ENCODE measurements at places on chromosomes 13 and 19. TPM values are rescaled to one million over a fixed set of nuclear protein-coding genes. Genes with fewer than 3 reads are reported as not detected.
A peak's percentile ranks its signal among the peaks of the same experiment; 100 is the strongest.

GRCh38 chr13:74336546-74336945, 202.3 kb upstream of the KLF12 start:
- no peak for DNase-seq
- H3K4me1 ChIP-seq, result no peaks in the 10 kb centered on the region
- no peak overlapping the region for H3K27ac ChIP-seq
- H3K36me3 ChIP-seq, result no peaks in the 10 kb centered on the region

DNA sequence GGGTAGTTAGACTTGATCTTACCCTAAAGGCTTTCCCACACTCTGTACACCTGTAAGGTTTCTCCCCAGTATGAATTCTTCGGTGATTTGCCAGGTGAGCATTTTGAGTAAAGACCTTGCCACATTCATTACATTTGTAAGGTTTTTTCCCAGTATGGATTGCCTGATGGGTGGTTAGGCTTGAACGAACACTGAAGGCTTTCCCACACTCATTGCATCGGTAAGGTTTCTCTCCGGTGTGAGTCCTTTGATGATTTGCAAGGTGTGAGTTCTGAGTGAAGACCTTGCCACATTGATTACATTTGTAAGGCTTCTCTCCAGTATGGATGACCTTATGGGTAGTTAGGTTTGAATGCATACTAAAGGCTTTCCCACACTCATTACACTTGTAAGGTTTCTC, 23.7 kb downstream of the ERVV-2 start:
- peaks cover 2% of the 10 kb centered on the region for H3K36me3 ChIP-seq
- no peak overlapping the region for H3K27ac ChIP-seq
- no peak overlapping the region for H3K4me3 ChIP-seq
- H3K4me1 ChIP-seq, result no peaks in the 10 kb centered on the region
- no peak for DNase-seq
- no peaks in the 10 kb centered on the region for H3K27me3 ChIP-seq

- no peak overlapping the region for H3K27ac ChIP-seq
- no peak overlapping the region for H3K4me3 ChIP-seq
- peaks cover 3% of the 10 kb centered on the region for H3K27me3 ChIP-seq
- H3K36me3 ChIP-seq, result no peaks in the 10 kb centered on the region
- no peak for DNase-seq
- no peaks in the 10 kb centered on the region for H3K4me1 ChIP-seq
Measured at GRCh38 chr13:99404005-99404755, 97.0 kb upstream of the GPR183 start.

DNA sequence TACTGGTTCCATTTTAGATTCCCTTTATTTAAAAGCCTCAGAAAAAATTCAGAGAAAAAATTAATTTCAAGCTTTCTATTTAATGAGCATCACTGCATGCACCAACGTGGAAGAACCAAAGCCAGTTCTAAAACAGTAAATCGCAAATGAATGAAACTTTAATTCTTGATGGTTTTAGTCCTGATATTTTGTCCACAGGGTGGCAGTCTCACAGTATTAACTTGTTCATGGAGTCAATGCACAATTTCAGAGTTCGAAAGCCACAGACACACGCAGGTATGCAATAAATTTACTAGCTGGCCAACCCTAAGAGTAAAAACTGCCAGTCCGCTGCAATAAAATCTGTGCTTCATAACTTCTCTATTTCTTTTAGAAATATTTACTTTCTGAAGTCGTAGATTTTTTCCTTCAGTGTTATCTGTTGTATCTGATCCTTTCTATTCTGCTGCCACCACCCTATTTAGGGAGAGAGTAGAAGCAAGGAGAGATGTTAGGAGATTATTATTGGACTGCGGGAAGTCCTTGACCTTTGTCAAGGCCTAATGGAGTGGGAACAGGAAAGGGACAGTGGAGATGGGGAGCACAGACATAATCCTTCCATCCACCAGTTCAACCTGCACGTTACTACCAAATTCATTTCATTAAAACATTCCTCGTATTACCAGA, 7.0 kb upstream of the WBP4 start:
- peaks cover 5% of the 10 kb centered on the region for H3K4me1 ChIP-seq
- no peaks in the 10 kb centered on the region for H3K36me3 ChIP-seq
- H3K27ac ChIP-seq, result peak overlapping the region; percentile 41
- H3K27me3 ChIP-seq, result no peaks in the 10 kb centered on the region
- DNase-seq, result peak; percentile 71

GRCh38 chr13:26488236-26489003, 69.1 kb upstream of the WASF3 start:
- H3K4me3 ChIP-seq, result no peak overlapping the region
- H3K4me1 ChIP-seq, result no peaks in the 10 kb centered on the region
- H3K36me3 ChIP-seq, result no peaks in the 10 kb centered on the region
- H3K27me3 ChIP-seq, result no peaks in the 10 kb centered on the region
- H3K27ac ChIP-seq, result no peak overlapping the region
- no peak for DNase-seq

- no peaks in the 10 kb centered on the region for H3K4me1 ChIP-seq
- H3K36me3 ChIP-seq, result no peaks in the 10 kb centered on the region
- no peak overlapping the region for H3K4me3 ChIP-seq
- no peaks in the 10 kb centered on the region for H3K27me3 ChIP-seq
Measured at GRCh38 chr13:33797622-33798021, 20.3 kb upstream of the RFC3 start.

DNA sequence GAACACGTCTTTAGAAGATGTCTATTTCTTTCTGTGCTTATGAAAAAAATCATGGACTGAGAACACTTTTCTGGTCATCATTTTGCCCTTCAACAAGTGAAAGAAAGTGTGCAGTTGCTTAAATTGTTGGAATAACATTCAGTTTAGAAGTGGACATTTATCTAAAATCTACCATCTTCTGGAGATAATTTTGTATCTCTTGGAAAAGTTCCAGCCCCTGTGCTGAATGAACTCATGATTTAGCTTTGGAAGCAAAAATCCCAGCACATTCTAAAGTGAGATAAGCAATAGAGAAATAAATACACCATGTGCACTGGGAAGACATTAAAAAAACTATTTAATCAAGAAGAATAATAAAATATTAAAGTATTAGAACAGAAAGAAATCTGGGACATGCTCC, 1420.8 kb upstream of the SLC10A2 start:
- H3K27ac ChIP-seq, result no peak overlapping the region
- H3K4me1 ChIP-seq, result no peaks in the 10 kb centered on the region
- no peaks in the 10 kb centered on the region for H3K36me3 ChIP-seq
- H3K4me3 ChIP-seq, result no peak overlapping the region
- no peaks in the 10 kb centered on the region for H3K27me3 ChIP-seq

DNA sequence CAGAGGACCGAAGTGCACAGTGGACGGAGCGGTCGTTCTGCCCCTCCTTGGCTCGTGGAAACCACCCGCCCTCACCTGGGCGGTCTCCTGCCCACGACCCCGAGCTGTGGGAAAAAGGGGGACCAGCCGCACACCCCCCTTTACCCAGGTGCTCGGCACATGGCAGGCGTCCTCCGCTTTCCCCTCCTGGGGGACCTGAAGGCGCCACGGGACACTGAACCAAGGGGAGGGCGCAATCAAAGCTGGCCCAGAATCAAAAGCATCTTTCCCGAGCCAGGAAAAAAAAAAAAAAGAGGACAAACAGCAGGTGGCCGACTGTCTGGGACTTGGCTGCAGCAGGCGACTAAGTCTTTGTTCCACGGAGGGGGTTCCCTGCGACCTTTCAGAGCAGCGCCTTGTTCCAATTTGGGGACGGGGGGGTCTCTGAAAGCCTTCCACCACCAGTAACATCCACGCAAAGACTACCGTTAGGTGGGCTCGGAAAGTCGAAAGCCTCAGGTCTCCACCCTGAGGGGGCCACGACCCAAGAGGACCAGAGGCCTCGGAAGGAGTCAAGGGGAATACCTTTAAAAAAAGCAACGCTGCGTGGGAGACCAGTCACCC, 1.1 kb downstream of the MBD3 start:
- no peaks in the 10 kb centered on the region for H3K36me3 ChIP-seq
- peak overlapping the region; percentile 84 for H3K27ac ChIP-seq
- H3K4me1 ChIP-seq, result peaks cover 9% of the 10 kb centered on the region
- H3K27me3 ChIP-seq, result no peaks in the 10 kb centered on the region
- DNase-seq, result no peak

DNA sequence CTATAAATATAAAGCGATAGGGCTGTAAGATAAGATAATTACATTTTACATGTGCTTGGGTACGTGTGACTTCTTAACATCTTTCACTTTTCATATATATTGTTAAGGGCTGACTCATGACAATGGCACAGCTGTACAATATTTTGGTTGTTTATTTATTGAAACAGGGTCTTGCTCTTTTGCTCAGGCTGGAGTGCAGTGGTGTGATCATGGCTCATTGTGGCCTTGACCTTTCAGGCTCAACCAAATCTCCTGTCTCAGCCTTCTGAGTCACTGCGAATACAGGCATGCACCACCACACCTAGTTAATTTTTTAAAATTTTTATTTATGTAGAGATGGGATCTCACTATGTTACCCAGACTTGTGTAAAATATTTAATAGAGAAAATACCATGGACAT, 2532.4 kb upstream of the PCDH20 start:
- H3K4me1 ChIP-seq, result no peaks in the 10 kb centered on the region
- DNase-seq, result peak; percentile 58
- H3K27me3 ChIP-seq, result no peaks in the 10 kb centered on the region
- no peak overlapping the region for H3K4me3 ChIP-seq

DNA sequence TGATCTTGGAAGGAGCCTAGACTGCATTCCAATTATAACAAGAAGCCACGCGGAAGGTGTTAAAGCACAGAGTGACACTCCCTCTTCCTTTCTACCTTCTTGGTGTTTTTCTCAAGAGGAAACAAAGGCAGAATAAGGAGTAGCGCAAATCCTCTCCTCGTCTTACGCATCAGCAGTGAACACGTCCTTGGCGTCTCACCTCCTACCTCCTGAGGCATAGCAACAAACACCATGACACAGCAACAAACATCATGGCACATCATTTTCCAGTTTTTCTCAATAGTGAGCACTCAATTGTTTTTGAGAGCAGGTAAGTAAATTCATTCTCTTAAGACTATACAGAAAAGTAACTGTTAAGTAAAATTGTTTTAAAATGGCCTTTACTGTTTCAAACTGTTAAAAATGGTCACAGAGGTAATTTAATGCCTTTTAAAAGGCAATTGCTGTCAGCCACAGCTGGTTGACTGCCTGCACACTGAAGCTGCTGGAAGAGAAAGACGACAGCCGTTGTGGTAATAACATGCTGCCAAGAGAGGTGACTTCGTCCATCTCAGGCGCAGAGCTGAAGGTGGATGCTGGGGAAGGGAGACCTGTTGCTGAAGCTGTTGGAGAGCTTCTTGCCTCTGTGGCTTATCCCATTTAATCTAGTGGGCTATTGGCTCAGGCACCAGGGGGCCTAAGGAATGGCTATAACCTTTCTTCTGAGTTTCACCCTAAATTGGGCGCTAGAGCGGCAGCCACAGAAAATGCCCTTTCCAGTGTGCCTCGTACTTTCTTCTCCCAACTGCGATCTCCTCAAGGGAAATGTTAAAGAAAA, 703.7 kb downstream of the UQCRFS1 start:
- no peak overlapping the region for H3K4me3 ChIP-seq
- H3K27ac ChIP-seq, result no peak overlapping the region
- no peaks in the 10 kb centered on the region for H3K27me3 ChIP-seq
- no peak for DNase-seq

GRCh38 chr13:21148557-21149258, 27.6 kb downstream of the SKA3 start:
- no peak for DNase-seq
- peaks cover 6% of the 10 kb centered on the region for H3K36me3 ChIP-seq

GRCh38 chr13:34381228-34381627, 560.8 kb upstream of the NBEA start:
- H3K36me3 ChIP-seq, result no peaks in the 10 kb centered on the region
- no peak for DNase-seq
- H3K27ac ChIP-seq, result no peak overlapping the region
- no peaks in the 10 kb centered on the region for H3K4me1 ChIP-seq

The ZNF554 gene
- total RNA-seq, result 4.9 TPM

The ZNF558 gene
- 38.6 TPM for total RNA-seq

The PSG6 gene
- 0.17 TPM for total RNA-seq

The SIGLEC8 gene
- total RNA-seq, result not detected

The FCER2 gene
- total RNA-seq, result not detected

The PROZ gene
- not detected for total RNA-seq

The TNNI3 gene
- not detected for total RNA-seq

The MEDAG gene
- 47.0 TPM for total RNA-seq

The CGB5 gene
- total RNA-seq, result not detected
